ENCODE measurements at places on chromosomes 7 and 10.

DNA sequence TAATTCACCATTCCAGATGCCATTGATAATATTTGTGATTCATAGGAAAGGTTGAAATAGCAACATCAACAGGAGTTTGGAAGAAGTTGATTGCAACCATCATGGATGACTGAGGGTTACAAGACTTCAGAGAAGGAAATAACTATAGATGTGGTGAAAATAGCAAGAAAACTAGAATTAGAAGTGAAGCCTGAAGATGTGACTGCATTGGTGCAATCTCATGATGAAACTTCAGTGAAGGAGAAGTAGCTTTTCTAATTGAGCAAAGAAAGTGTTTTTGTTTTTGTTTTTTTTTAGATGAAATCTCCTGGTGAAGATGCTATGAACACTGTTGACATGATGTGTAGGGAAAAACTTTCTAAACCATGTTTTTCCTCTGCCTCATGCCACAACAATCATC is 18.7 kb upstream of the CD36 start:
- no peak for DNase-seq

DNA sequence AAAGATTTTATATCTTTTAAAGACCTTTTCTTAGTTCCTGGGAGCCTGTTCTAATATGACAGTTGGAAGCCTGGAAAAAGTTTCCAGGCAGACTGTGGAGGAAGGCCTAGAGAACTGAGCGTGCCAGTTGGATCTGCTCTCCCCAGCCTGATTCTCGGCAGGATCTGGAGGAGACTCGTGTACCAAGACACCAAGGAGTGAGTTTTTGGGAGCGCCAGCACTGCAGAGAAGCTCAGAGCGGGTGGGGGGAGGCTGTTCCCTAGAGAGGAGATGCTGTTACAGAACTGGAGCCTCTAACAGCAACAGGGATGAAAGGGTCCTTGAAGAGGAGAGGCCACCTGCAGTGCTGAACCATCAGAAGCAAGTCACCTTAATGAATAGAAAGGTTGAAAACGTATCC is 52.9 kb downstream of the LYZL2 start:
- no peak for DNase-seq

DNA sequence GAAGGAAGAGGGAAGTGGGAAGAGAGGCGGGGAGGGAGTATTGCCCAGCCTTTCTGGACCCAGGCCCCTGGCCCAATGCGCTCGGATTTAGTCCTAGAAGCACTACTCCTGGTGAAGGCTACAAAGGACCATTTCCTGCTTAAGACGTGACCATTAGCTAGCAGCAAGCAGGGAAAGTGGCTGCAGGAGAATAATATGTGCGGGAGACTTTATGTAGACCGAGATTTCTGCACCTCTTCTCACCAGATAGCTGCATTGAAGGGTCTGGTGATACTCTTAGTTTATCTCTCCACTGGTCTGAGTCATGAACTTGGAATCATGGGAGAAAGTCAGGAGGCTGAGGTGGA is 3.1 kb downstream of the VAX1 start:
- no peak for DNase-seq

DNA sequence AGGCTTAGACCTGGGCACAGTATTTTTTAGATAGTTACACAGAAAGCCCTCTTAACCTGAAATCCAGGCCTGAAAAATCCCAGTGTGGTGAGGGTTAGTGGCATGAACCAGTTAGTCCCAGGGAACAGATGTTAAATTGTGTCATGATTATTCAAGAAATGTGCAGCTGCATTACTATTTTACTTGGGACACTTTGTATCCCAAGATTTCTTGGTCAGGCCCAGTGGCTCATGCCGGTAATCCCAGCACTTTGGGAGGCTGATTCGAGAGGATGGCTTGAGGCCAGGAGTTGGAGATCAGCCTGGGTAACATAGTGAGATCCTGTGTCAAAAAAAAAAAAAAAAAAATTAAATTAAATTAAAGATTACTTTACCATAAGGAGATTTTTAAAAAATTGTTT is 36.0 kb upstream of the OTUD1 start:
- no peak for DNase-seq

GRCh38 chr7:43314379-43315158 is 202.1 kb downstream of the HECW1 start:
- peak; percentile 27 for DNase-seq

GRCh38 chr7:101736084-101736483 is 81.3 kb upstream of the CUX1 start:
- no peak for DNase-seq

DNA sequence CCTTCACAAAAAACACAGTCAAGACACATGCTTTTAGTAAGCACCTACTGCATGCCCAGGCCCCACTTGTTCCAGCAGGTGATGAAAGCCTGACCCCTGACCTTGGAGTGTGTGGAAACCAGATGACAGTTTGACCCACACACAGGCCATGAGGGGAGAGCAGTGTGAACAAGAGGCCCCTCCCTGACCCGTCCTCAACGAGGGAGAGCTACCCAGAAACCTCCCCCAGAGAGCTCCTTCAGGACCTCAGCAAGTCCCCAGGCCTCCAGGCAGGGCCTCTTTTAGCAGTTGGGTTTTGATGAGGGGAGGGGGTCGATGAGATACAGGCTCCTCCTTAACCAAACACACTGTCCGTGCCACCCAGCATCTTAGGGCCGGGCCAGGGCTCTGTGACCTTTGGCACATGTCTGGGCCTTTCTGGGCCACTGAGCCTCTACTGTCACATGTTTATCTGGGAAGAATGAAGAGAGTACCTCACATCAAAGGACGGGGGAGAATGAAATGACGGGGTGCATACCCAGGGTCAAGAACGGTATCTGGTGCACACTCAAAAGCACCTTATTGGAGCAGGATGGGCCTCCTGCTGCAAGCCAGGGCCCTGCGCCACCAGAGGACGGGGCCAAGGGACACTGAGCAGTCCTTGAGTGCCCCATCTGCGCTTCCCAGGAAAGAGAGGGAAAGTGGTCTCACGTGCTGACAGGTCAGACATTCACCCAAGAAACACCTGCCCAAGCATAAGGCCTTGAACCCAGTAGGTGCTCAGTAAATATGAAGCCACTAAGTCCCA is 202.6 kb upstream of the ZMIZ1 start:
- DNase-seq: no peak

DNA sequence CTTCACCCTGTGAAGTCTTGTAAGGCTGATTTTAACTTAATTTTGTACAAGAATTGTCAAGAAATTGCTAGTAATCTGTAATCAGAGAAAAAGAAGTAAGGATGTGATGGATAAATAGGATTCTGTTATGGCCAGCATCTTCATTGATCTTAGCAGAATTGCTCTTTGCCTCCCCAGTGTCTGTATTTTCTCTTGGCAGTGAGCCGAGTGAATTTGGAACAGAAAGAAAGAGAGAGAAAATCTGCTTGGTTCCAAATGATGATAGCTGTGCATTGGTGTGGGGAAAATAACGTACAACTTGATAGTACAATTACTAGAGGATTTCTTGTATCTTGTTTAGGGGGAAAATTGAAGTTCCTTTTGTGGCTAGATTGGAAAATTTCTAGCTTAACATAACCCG is 34.6 kb downstream of the VTI1A start:
- no peak for DNase-seq

GRCh38 chr10:12656518-12657142 is 307.3 kb downstream of the CAMK1D start:
- DNase-seq: no peak

DNA sequence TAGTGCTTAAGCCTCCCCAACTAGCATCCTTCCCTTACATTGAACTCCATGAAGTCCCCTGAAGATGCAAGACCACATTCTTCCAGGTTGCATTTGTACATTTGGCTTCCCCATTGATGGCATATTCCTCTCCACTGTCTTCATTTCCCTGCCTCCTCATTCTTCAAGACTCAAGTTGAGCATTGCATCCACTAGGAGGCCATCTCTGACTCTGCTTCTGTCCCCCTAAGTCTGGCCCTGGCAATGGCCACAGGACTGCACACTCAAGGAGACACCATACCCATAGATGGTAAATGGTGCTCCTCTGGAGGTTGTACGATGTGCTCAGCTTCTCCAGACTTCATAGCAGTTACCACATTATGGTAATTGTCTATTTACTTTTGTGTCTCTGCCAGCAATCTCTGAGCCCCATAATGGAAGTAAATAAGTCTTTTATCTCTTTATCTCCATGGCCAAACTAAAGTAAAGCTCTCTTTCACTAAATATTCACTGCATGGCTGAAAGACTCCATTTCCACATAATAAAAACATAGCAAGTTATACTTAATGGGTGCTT is 112.6 kb downstream of the PTPRZ1 start:
- no peak for DNase-seq

DNA sequence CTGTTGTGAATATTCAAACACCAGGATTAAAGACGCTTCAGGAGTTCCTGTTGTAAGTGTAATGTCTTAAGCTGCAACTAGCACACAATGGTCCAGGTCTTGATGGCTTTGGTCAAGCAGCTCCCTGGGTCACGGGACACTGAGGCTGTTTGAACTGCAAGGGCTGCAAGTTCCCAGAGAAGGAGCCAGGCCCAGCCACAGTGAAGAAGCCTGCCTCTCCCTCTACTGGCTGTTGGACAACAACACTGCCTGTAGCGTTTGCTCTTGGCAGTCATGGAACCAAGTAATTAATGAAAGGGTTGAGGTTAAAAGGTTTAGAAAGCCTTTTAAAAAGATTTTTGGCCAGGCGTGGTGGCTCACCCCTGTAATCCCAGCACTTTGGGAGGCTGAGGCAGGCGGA is 31.9 kb upstream of the GUSB start:
- no peak for DNase-seq

DNA sequence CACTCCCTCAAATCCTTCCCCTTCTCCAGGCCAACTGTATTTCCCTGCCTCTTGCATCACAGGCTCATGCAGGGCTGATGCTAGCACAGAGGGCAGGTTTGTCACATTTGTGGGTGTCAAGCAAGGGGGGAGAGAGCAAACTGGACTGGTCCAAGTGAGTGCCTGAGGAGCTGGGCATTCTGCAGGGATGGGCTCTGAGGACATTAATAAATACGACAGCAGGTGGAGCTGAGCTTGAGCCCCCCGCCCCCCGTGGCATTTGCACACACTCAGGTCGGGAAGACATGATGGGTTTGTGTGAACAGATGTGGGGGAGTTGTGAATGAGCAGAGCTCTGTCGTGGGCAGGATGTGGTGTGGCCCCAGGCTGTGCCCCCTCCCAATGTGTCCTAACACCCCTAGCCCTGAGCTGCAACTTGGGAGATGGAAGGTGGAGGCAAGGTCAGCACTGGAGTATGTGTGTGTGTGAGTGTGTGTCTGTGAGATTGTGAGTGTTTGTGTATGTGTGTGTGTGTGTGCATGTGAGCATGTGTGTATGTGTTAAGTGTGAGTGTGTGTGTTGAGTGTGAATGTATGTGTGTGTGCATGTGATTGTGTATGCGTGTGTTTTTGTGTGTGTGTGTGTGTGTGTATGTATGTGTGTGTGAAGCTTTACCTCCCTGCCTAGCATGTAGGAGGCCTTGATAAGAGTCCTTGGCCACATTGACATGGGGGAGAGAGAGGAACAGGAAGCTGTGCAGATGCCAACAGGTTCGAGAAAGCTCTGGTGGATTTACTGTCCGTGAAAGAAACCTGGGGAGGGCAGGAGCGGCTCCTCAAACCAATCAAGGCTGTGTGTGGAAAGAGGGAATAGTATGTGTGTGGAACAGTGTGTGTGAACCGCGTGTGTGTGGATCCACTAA is 9.1 kb downstream of the RASSF4 start:
- no peak for DNase-seq

GRCh38 chr7:71560354-71560995 is 428.5 kb downstream of the GALNT17 start:
- DNase-seq: no peak

- DNase-seq: no peak
These were observed 129.7 kb downstream of the EPC1 start for GRCh38 chr10:32217216-32217615.

DNA sequence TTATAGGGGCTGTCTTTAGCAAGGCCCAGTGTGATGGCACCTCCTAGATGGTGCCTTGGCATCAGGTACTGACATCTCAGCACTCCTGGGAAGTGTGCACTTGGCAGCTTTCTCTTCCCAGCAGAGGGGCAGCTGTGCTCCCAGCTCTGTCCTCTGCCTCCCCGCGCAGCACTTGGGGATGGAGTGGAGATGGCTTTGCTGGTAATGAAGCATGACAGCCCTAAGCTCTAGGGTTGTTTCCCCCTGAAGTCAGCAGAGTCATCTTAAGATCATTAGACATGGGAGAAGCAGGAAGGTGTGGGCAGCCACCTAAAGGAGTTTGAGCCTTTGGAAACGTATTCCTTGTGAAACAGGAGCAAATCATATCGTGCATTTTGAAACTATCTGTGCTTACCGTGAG is 46.7 kb downstream of the HTRA1 start:
- DNase-seq: no peak

GRCh38 chr7:12646139-12646538 is 41.3 kb upstream of the ARL4A start:
- DNase-seq: no peak

- no peak for DNase-seq
These were observed 35.5 kb downstream of the GPR22 start for GRCh38 chr7:107505362-107505761.

DNA sequence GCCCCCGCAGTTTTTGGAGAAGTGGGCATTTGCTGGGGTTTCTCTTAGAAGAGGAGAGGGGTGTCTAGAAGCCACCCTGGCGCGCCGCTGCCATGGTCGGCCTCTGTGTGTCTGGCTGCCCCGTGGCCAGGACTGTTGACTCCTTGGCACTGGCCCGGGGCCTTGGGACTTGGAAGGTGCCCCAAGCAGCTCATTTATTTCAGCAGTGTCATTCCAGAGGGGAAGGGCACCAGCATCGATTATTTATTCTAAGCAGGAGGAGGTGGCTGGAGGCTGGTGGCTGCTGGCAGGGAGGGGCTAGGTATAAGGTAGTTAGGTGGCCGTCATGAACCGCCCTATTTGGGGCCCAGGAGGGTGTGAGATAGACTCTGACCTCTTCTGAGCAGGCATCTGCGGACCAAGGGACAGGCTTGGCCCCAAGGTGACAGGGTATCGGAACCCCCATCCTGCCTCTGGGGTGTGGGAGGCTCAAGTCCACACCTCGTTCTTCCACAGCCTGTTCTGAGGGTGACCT is 1.6 kb downstream of the GTF2IRD1 start:
- DNase-seq: no peak

DNA sequence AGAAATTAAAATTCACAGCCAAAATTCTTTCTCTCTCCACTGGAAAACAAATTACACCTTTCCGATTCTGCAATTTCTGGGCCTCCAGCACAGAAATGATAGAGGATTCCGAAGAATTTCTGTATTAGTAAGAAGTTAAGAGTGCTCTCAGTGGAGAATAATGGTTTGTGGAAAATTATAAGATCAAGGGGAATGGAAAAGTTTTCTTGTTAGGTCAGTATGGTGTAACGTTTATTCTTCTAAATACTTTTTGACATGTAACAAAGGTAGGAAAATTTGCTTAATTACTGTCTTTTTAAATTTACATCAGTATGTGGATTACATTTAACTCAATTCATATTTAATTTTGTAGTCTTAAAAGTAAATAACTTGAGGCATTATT is 288.3 kb upstream of the NFE2L3 start:
- DNase-seq: no peak

- DNase-seq: no peak
These were observed 109.0 kb downstream of the LRMDA start for GRCh38 chr10:75540357-75540966.

GRCh38 chr10:20406281-20407104 is 490.6 kb downstream of the NEBL start:
- DNase-seq: no peak

GRCh38 chr7:149171892-149172533 is 23.3 kb upstream of the ZNF282 start:
- no peak for DNase-seq

All from stimulated activated CD4-positive, alpha-beta T cell treated with anti-CD3 and anti-CD28 coated beads, TNF-alpha, amount 100 ng/mL, for 48 hours (primary cell).